ENCODE measurements at places on chromosomes 1 and 21. TPM values are rescaled to one million over a fixed set of nuclear protein-coding genes. Genes with fewer than 3 reads are reported as not detected.

- no peak for ATAC-seq
Observed at GRCh38 chr1:89822109-89822962, 1.5 kb downstream of the LRRC8D start.

GRCh38 chr1:19469004-19469403, 16.3 kb downstream of the CAPZB start:
- ATAC-seq: no peak

GRCh38 chr1:223652436-223652941, 13.0 kb downstream of the CAPN8 start:
- peak; percentile 67 for ATAC-seq

FAM72B gene
- 2.1 TPM for total RNA-seq

KRTAP12-2 gene
- not detected for total RNA-seq

GRCh38 chr1:9909234-9910046, 629 bp downstream of the CTNNBIP1 start:
- no peak for ATAC-seq

GRCh38 chr1:205983925-205984725, 19.1 kb downstream of the RAB7B start:
- peak; percentile 92 for ATAC-seq

SPRR2F gene
- 198 TPM for total RNA-seq
